Fibroblast of skin of left biceps (primary cell): ENCODE measurements at places on chromosomes 1 and 21.
A peak's percentile ranks its signal among the peaks of the same experiment; 100 is the strongest.

DNA sequence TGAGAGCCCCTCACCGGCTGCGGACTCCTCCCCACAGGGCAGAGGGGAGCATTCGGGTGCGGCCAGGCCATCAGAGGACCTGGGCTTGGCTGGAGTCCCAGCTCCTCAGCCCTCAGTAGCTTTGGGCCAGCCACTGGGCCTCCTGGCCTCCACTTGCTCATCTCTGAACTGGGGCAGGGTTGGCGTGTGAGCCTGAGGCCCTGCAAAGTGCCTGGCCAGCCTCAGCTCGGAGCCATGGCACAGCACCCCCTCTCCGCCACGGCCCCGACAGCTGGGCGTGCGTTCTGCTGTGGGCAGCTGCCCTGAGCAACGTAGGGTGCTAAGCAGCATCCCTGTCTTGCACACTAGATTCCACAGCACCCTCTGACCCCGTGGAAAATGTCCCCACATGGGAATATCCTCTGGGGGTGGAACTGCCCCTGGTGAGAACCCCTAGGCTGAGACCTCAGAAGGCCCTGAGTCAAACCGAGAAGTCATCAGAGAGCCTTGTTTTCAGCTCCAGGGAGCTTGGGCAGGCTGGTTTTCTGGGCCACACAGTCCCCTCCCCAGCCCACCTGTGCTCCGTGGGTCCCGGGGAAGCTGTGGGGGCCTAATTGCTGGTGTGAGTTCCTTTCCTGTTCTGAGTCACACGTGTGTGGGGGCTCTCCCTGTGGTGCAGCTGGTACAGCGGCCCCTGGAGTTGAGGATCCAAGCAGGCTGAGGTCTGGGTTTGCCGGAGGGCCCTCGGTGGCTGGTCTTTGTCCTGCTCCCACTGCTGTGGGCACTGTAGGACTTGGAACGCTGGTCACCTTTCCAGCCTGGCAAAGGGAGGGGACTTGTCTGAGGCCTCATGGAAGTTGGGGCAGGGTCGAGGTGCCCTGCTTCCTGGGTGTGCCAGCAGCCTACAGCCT lies 24.5 kb downstream of the TP73 start:
- no peak for DNase-seq

GRCh38 chr1:9385801-9386573 lies 93.3 kb downstream of the SPSB1 start:
- no peak for DNase-seq

DNA sequence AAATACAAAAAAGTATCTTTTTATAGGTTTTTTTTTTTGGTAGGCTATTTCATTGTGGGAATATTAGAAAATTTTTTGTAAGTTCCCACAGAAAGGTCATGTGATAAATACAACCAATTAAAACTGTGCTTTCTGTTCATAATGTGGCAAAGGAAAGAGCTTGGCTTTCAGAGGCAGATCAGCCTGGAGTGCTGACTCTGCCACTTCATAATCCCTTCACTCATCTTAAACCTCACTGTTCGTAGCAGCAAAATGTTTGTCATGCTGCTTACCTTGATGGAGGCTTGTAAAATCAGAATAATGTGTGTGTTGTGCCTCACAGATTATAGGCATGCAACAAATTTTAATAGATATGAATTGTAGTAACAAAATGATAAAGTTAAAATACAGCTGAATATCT lies 176.8 kb downstream of the ZP4 start:
- DNase-seq = no peak

GRCh38 chr1:23357138-23357908 lies 12.3 kb downstream of the ZNF436 start:
- no peak for DNase-seq

DNA sequence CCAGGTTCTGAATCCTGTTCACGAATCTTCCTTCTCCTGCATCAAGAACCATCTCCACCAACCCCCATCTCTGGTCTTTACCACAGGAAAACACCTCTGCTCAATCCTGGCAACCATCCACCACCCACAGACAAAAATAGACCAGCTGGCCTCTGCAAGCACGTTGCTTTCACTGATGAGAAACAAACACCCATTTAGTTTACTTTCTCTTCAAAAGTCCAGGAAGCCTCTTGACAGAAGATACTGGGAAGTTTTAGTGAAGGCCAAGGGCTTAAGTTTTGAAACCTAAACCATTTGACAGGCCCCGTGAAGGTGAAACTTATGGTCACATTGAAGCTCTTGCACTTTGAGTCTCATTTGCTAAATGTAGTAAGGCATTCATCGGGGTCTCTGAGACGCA lies 122.6 kb upstream of the PPP2R5A start:
- DNase-seq = no peak

DNA sequence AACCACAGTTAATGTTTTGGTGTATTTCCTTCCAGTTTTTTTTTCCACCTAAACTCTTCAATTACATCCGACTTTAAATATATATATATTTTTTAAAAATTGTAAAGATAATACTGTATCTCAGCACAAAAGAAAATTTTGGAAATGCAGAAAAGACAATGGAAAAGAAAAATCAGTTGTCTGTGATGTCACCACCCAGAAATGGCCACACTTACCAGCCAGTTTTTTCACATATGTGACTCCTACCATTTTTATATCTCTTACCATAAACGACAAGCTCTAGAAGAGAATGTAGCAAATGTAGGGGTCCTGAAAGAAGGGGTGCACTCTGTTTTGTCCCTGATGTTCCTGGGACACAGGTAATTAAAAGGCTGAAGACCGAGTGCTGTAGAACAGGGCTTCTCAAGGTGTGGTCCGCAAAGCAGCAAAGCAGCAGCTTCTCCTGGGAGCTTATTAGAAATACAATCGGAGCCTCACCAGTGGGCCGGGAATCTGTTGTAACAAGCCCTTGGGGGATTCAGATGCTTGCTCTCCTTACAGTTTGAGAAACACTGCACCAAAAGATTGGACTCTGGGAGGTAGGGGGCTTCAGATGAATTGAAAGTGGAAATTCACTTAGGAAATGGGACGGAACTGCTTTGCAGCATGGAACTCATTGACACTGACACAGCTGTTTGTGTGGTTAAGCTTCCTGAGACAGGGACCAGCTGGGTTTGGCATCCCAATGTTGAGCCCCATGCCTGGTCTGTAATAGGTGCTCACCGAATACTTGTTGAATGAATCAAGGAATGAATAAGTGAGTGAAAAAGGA lies 44.1 kb downstream of the ALPL start:
- DNase-seq = no peak

DNA sequence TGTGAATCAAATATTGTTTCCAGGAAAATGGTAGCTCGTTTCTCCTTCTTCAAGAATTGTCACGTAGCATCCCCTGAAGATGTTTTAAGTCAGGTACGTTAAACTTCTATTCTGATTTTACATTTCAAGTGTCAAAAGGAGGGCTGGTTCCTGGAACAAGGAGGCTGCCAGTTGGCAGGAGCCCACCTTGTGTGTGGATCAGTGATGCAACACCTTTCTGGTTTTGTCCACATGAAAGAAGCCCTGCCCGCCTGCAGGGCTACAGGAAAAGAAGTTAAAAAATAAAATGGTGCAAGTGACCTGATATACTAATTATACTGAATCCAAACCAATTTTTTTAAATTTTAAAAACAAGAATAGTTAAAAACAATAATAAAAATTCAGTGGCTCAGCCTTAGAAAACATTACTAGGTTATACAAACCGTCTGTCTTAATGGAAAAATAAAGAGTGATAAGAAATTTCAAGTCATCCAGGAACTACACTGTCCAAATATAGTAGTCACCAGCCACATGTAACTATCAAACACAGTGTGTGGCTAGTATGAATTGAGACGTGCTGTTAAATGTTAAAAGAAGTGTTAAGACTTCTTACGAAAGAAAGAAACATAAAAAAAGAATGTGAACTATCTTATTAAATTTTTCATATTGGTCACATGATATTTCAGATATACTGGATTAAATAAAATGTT lies 123.1 kb downstream of the APP start:
- DNase-seq = no peak

- DNase-seq = no peak
Measured at GRCh38 chr1:210711825-210712612, 383.3 kb downstream of the HHAT start.

GRCh38 chr1:151783796-151784195 lies 6.5 kb downstream of the TDRKH start:
- no peak for DNase-seq

DNA sequence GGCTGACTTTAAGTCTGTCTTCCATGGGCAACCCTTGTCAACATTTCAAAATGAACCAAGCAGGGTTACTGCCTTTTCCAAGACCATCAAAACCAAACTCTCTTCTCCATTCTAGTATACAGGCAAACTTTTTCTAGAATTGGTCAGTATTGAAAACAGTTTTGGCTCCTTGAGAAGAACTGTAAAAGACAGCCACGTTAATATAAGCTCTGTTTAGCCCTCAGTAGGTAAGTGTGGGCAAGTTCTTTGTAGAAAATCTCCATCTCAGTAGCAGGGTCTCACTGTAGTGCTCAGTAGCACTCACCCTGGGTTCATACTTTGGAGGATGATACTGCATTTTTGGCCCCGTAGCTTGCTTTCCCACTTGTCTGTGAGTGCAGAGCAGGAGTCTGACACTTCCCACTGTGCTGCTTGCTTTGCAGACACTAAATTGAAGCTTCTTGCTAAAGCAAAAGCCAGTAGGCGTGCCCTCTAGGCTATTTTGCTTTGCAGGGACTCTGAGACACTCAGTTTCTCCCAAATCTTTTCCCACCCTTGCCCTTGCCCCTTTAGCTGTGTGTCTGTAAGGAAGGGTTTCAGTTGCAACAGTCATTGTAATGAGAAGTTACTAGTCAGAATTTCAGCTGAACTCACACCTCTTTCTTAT lies 34.3 kb upstream of the CACYBP start:
- no peak for DNase-seq

DNA sequence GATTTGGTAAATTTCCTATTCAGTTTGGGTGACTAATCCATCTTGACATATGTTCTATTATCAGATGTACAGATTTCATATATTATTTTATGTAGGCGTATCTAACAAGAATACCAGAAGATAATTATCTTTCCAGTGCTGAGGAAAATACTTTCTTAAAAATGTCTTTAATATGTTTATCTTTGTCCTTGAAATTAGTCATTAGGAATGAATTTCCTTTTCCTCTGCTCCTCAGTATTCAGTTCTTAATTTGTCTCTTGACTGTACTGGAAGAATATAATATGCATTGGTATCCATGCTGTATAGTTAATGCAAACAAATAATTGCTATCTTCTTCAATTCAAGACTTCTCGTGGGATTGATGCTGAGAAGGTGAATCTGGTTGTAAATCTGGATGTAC lies 6.6 kb downstream of the DDX20 start:
- no peak for DNase-seq

DNA sequence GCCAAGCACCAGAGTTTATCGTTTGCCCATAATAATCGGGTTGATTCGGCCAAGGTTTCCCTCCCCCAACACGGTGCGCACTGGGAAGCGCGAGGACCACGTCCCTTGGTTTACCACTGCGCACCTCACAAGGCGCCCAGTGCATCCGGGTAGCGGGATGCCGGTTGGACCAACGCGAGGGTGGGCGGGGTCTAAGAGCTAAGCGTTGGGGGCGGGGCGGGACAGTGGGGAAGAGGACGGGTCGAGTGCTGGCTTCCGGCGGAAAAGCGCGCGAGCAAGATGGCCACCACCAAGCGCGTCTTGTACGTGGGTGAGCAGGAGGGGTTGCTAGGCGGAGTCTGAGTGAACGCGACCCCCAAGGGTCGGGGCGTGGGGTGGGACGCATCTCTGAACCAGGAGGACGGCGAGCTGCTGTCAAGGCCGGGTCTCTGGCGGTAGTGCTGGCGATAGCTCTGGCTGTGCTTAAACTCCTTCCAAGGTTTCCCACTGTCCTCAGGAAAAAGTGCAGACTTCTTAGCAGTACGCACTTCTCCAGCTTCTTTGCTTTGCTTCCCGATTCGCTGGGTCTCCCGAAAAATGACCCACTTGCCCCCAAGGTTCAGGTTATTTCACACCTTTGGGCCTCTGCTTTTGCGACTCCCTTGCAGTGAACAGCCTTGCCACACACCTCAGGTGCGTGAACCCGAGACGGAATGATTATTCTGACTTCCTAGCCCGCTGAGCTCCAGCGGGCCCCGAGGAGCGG lies at the start of gene PPIE:
Gene PPIE, plus strand, starts transcription at position 261 of the 745 bp plus-strand sequence. Its CDS starts 19 bp downstream, at position 280.
- DNase-seq = peak; percentile 64

DNA sequence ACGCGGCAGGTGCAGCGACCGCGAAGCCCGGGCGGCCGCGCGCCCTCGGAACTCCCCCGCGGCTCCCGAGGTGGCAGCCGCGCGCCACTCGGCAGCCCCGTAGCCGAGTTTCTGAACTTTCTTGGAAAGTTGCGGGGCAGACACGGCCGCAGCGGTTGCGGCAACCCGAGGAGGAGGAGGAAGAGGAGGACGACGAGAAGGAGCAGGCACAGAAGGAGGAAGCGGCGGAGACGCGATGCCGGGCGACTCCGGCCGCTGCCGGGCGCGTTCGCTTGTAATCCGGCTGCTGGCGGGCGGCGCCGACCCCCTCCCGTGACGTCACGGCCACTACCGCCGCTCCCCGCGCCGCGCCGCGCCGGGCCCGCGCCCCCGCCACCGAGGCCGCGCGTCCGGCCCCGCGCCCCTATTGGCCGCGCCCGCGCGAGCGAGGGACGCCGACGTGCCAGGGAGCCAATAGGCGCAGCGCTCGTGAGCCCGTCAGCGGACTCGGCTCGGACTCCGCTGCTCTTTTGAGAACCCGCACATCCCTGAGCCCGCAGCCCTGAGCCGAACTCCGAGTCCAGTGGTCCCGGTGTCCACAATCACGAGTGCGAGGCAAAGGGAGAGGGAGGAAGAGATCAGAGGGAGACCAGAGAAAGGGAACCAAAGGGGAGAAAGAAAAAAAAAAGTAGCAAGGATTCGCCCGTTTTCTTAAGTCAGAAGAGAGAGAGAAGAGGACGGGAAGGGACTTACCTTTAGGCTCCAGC lies 736 bp upstream of the BARHL2 start:
- DNase-seq = no peak

- no peak for DNase-seq
Measured at GRCh38 chr1:41475859-41476567, 8.5 kb downstream of the EDN2 start.

GRCh38 chr1:186842547-186842946 lies 13.8 kb downstream of the PLA2G4A start:
- no peak for DNase-seq

DNA sequence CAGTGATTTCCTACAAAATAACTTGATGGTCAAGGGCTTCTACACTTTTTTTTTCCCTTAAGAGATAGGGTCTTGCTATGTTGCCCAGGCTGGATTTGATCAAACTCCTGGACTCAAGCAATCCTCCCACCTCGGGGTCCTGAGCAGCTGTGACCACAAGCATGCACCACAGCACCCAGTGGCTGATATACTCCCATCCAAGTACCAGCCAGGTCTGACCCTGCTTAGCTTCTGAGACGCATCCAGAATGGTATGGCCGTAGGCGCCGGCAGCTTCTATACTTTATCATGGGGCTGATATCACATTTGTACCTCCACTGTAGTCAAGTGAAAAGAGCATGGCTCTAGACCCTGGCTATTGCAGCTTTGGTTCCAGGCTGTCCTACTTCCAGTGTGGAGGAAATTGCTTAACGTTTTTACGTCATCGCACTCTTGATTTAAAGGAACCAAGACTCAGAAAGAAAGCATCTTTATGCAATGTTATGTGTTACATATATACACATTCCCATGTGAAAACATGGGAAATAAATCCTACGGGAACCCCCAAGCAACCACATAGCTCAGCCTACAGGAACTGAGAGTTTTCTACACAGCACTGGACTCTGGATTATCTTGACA lies 39.5 kb downstream of the PDPN start:
- no peak for DNase-seq
